ENCODE measurements at places on chromosomes 3 and 15.

- DNase-seq, result no peak
Observed at GRCh38 chr3:50574444-50574831, 5.1 kb downstream of the HEMK1 start.

DNA sequence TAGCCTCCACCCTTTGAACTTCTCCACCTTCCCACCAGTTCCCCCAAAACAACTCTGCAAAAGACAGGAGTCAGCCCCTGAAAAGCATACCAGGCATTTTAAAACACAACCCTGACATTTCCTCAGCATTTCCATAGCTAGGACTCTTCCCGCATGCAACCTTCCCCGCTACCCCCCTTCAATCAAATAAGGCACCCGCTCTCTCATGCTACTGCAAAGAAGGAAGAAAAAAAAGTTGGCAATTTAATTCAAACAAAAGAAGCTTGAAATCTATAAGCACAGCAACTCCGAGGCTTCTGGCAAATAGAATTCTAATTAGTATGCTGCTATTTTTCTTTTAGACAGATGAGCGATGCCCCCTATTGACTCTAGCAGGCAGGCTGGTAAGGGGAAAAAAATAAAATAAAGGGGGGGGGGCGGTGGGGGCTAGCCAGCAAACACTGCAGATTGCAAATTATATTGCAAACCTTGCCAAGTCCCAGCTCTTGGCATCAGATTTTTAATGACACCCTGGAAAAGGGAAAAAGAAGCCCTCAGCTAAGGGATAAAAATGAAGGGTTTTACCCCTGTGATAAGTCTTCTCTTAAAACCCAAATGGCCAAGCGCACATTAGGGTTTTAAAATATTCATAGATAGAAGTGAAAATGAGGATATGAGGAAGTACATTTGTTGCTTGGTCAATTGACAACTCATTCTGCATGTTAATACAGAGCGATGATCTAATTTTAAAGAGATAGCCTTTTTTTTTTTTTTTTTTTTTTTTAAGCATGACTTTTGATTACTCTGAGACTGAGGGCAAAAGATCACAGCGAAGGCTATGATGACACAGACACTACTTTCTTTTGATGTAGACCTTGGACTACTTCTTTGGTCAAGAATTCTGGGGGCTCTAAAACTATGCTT lies 255.2 kb downstream of the NR2F2 start:
- no peak for DNase-seq

DNA sequence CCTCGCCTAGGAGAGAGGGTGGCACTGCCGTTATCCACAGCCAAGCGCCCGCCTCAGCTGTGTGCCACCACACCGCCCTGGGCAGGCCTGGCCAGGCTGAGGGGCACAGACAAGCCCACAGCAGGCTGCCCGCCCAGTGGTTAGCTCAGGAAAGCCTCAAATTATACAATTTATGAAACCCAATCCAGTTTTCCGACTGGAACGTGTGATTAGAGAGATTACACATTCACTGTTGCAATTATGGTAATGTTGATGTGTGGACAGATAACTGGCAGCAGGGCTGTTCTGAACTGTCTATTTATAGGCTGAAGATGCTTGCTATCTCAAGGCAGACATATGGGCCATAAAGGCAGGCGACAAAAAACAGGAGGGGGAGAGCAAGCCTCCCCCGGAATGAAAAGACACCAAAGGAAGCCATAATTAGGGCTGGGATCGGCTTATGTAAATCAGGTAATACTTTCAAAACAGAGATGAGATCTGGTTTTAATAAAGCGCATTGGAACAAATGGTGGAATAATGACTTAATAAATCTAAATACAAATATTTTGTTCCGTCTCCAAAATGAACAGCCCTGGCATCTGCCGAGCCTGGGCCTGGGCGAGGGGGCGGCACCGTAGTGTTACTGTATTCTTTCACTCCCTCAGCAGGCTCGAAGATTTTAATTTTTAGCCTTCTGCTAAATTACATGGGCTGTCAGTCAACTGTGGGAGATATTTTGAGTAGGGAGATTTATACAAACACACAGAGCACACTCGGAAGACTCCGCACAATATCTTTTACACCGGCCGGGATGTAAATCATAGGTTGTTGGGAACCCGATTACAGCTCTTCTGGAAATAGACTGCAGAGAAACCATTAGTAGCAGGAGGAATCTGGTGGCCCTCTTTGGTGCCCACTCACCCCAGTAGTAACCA lies 103.1 kb upstream of the TLE3 start:
- peak; percentile 43 for DNase-seq

- DNase-seq, result no peak
Observed at GRCh38 chr15:64858021-64858575, 16.4 kb downstream of the PLEKHO2 start.

DNA sequence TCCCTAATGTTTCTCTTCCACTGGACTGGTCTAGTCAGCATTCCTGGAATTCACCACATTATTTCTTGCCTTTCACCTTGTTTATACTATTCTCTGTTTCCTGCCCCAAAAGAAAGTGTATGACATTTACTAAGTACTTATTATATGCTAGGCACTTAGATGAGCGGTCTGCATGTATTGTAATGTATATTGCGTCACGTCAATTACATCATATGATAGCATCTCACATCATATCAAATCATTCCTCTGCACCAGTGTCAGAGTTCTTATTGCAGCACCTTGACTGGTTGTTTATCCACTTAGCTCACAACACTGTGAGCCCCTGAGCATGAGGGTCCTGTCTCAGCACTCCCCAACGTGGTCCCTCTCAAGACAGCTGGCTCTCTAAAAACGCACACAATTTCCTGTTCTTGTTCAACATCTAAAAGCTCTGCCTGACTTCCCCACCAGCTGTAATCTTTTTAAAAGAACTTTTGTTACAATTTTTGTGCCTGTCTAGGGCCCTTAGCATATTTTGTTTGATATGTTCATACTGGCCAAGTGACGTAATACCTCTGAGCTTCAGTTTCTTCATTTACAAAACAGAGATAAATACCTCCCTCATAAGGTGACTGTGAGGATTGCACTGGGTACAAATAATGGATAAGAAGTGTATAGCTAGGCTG lies 58.8 kb downstream of the ARHGAP31 start:
- no peak for DNase-seq

DNA sequence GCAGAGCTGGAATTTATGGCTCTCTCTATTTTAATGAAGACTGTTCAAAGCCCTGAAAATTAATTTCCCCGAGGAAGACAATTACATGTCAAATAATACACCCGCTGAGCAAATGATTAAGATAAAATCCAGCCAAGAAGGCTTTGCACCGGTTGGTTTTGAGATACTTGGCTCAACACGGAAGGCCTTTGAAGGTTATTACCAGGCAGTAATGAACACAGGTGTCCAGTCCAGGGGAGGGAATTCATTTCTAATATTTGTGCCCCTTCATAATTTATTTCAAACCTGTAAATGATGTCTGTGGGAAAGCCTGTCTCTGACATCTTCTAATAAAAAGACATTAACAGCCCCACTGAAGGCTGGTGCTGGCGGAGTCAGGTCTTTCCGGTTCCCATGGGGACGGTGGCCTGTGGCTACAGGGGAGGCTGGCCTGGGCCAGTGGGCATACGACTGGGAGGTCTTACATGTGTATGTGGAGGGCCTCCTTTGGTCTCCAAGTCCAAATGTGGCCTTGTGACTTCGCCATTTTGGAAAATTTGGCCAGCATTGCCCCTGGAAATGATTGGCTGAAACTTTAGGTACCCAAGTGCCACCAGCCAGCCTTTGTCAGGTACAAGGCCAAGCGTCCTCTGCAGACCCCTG lies 49.9 kb upstream of the IQSEC1 start:
- DNase-seq, result peak; percentile 22

- DNase-seq, result no peak
Observed at GRCh38 chr3:106130384-106131198, 261.8 kb upstream of the CBLB start.

GRCh38 chr3:48364840-48365239 lies 7.2 kb upstream of the FBXW12 start:
- DNase-seq, result no peak

DNA sequence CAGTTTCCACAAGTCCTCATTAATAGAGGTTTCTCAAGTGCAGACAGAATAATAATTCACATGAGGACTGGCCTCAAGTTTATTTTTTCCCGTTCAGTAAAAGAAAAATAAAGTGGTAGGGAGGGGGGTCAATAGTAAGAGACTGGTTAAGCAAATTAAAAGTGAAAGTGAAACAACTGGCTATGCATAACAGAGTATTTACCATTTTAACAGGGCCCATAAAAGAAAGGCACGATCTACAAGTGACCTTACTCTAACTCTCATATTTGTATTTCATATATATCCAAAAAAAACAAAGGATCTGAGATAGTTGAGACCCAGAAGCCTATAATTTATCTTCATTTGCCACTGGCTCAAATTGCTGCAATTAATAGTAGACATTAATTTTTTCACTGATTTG lies 686.3 kb downstream of the NTRK3 start:
- no peak for DNase-seq

DNA sequence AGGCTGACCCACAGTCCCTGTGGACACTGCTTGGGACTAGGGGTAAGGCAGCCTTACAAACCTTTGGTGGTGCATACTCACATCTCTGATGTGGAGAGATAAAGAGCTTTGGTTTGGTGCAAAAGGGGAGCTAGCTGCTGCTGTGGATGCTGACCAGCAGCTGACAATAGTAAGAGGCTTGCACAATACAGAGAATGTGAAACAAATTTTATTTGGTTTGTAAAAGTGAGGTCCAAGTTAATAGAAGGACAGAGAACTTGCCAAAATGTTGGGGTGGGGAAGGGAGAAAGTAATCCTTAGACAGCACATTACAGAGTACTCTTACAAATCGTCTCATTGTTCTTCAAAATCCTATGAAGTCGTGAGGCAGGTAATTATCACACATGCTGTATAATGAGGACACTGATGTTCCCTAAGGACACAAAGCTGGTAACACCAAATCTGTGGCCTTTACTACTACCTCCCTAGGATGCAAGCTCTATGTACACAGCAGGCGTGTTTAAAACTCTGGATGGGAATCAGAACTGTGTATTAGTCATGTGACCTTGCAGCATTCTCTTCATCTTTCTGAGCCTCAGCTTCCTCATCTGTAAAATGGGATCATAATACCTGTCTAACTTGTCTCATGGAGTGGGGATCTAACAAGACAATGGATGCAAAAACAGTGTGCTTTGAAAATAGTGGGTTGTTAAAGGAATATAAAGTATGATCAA lies 21.6 kb downstream of the ARHGAP31 start:
- no peak for DNase-seq

GRCh38 chr15:90177012-90177411 lies 24.1 kb upstream of the SEMA4B start:
- DNase-seq, result no peak

- DNase-seq, result peak; percentile 66
Observed at GRCh38 chr15:28914483-28915023, 28.8 kb downstream of the APBA2 start.

DNA sequence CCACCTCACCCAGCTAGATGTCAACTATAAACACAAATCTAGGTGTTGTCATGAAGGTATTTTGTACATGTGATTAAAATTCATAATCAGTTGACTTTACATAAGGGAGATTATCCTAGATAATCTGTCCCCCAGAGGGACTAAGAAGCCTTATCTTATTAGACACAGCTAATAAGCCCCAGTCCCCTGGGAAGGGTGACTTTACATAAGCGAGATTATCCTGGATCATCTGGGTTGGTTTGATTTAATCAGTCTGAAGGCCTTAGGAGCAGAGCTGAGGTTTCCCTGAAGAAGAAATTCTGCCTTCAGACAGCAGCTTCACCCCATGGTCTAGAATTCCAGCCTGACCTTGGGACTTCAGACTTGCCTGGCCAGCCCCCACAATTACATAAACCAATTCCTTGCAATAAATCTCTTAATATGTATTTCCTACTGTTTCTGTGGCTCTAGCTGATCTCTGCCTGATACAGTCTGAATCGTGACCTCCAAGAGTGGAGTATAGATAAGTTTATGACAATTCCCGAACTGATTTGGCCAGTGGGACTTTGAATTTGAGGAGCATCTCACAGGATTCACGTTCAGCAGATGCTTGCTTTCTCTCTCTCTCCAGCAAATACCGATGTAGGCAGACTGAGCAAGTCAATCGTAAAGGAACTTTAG lies 66.5 kb downstream of the MRPL46 start:
- no peak for DNase-seq

Data from RWPE2 (cell line).